Activated T-cell treated with anti-CD3 and anti-CD28 coated beads for 24 hours (primary cell): ENCODE measurements at places on chromosomes 12 and 14.

DNA sequence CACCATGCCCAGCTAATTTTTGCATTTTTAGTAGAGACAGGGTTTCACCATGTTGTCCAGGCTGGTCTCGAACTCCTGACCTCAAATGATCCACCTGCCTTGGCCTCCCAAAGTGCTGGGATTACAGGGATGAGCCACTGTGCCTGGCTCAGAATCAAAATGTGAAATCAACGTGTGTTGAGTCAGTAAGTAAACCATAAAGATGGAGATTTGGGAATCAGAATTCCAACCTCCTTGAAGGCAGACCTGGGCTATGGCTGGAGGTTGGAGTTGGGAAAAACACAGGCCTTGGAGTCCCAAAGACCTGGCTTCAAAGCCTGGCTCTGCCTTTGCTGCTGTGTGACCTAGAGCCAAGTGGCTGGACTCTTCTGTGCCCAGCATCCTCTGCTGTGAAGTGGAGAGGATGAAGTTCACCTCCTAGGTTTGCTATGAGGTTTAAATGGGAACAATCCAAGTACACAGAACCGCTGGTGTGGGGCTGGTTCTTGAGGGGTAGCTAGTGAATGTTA lies 10.2 kb downstream of the ALDH2 start:
- DNase-seq, result no peak

- no peak for DNase-seq
Observed at GRCh38 chr14:67129768-67130167, 59.5 kb upstream of the GARIN2 start.

DNA sequence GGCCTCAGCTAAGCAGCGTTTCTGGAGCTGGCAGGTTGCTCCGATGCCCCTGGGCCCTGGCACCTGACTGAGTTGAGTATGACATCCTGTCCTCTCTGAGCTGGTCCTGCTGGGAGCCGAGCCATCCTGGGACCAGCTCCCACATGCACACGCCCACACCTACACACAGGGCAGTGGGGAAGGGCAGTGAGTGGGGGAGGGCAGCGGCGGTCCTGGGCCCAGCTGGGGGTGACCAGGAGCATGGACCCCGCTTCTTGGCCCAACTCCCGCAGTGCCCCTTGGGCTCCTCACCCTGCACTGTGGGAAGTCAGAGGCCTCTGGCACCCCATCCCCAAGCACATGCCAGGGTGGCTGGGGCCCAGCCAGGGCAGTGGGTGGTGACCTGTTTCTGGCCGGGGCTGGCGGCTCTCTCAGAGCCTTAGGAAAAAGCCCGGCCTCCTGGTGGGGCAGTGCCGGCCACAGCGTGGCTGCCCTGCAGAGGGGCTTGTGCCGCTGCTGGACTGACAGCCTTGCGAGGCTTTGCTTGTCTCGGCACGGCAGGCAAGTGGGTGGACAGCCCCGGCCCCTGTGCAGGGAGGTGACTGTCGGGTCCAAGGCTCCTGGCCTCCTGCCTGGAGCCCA lies 5.9 kb upstream of the CRIP2 start:
- no peak for DNase-seq

GRCh38 chr14:54554401-54554800 lies 12.5 kb upstream of the SAMD4A start:
- no peak for DNase-seq

DNA sequence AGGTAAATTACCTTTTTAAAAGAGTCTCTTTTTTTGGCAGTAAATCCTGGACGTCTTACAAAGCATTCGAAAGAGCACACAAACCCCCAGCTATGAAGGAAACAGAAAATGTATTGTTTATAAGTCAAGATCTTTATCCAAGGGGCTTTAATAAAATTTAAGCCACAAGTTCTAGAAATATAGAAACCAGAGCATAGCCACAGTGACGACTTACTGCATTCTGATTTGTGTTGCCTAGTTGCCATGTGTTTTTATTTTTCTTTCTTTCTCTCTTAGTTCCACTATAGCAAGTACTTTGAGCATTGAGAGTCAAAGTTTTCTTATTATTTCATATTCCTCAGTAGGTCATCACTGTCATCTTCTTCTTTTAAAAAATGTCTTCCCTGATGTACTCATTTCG lies 47.8 kb upstream of the TBPL2 start:
- DNase-seq, result no peak

GRCh38 chr14:21440859-21441258 lies 15.1 kb downstream of the CHD8 start:
- no peak for DNase-seq

DNA sequence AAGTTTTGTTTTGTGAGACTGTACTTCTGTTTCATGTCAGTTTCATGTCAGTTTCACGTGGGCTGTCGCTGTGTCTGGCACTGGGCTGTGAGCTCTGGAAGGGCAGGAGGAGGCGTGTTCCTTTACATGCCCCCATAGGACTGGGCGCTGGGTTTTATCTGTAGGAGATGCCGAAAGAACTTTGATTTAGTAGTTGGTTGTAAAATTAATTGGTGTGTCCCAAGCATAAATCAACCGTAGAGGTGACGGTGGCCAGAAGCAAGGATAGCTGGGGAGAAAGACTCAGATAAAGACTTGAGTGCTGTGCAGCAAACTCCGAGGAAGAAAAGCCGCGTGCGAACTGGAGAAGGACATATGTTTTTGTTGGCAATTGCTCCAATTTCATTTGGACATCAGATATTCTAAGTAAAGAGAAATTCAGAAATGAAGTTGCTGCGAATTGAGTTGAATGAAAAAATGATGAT lies 182.5 kb downstream of the VRK1 start:
- no peak for DNase-seq
